ENCODE measurements at places on chromosomes 7 and 10.

- no peak for DNase-seq
Observed at GRCh38 chr10:123552760-123553554, 113.2 kb upstream of the GPR26 start.

GRCh38 chr7:30225863-30226613, 58.4 kb upstream of the ZNRF2 start:
- DNase-seq, result no peak

GRCh38 chr7:108057951-108058481, 55.1 kb upstream of the LAMB1 start:
- DNase-seq, result no peak

- no peak for DNase-seq
Observed at GRCh38 chr10:122553341-122553740, 7.2 kb upstream of the DMBT1 start.

- DNase-seq, result no peak
Observed at GRCh38 chr10:27558612-27559020, 54.5 kb downstream of the RAB18 start.

- DNase-seq, result no peak
Observed at GRCh38 chr7:28957064-28957750, 923 bp downstream of the TRIL start.

- no peak for DNase-seq
Observed at GRCh38 chr10:91077549-91078071, 142.9 kb upstream of the PCGF5 start.

DNA sequence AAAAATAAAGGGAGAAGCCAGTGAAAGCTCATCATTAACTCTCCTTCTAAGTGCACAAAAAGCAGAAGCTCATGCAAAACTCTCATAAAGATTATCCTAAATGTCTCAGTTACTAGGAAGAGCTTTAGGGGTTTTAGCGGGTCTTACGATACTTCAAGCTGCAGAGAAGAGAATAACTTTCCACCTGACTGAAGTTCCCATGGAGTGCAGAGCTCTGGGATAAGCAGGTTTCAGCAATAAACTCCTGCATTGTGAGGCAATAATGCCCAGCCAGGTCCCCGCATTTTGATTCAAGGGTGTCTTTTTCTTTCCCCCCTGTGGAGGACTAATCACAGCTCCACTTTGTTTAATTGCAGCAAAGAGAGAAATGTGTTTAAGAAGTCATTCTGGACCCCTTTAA, 241.9 kb upstream of the SP8 start:
- DNase-seq, result no peak

Measured in stimulated activated CD8-positive, alpha-beta memory T cell treated with anti-CD3 and anti-CD28 coated beads, Interleukin-4, amount 100 ng/mL, for 4 hours (primary cell).